ENCODE measurements at places on chromosomes 2 and 18.

GRCh38 chr2:173656086-173656485 lies 301.4 kb downstream of the CDCA7 start:
- no peak for DNase-seq

- no peak for DNase-seq
Observed at GRCh38 chr18:57775937-57776336, 27.2 kb downstream of the ATP8B1 start.

DNA sequence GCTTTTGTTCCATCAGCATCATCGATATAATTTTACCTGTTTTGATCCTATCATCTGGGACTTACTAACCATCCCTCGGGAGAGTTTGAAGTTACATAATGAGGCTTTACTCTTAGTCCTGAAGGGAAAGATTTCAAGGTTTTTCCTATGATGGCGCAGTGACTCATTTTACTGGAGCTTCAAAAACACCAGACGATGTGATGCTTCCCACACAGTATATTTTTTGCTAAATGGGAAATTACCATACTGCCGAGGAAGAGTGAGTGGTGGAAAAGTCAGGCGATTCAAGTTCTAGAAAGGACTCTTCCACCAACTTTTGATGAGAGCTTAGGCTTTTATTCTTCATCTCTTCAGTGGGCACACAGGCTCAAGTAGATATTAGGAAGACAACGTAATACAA lies 44.6 kb upstream of the GCG start:
- DNase-seq, result no peak

DNA sequence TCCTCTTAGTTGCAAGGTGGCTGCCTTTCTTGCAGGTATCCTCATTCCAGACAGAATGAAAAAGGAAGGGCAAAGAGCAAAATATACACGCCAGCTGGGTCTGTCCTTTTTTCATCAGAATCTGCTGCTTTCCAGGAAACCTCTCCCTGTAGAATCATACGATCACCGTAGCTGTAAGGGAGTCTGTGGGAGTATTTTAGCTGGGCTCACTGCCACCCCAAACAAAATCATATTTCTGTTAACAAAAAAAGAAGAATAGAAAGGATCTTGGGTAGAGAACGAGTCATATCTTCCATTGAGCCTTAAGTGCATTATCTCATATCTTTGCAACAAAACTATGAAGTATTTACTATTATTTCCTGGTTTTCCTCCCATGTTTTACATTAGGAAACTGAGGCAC lies 15.0 kb upstream of the TANC1 start:
- DNase-seq, result no peak

- DNase-seq, result no peak
Observed at GRCh38 chr18:13280070-13280795, 61.7 kb downstream of the LDLRAD4 start.

- no peak for DNase-seq
Observed at GRCh38 chr2:222336931-222337330, 38.1 kb upstream of the PAX3 start.

- no peak for DNase-seq
Observed at GRCh38 chr2:44926957-44927356, 14.5 kb upstream of the SIX3 start.

- DNase-seq, result no peak
Observed at GRCh38 chr18:59096098-59096789, 43.4 kb upstream of the SEC11C start.

GRCh38 chr2:133459590-133459989 lies 108.7 kb downstream of the NCKAP5 start:
- no peak for DNase-seq

DNA sequence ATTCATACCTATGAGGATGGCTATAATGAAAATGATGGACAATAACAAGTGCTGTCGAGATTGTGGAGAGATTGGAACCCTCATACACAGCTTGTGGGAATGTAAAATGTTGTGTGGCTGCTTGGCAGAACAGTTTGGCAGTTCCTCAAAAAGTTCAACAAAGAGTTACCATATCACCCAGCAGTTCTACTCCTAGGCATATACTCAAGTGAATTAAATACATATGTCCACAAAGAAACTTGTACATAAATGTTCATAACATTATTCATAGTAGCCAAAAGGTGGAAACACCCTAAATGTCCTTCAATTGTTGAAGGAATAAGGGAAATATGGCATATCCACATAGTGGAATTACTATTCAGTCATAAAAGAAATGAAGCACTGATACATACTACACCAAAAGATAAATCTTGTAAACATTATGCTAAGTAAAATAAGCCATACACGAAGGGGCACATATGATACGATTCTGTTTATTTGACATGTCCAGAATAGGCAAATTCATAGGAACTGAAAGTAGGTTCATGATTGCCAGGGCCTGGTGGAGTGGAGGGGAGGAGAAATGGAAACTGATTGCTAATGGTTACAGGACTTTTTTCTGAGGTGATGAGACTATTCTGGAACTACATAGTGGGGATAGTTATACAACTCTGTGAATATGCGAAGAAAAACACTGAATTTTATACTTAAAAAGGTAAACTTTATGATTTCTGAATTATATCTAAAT lies 92.1 kb downstream of the ADAM23 start:
- DNase-seq, result no peak
